SK-N-MC (cell line): ENCODE measurements at places on chromosomes 6 and 20.

- no peak for DNase-seq
Observed at GRCh38 chr6:31438222-31438621, 34.8 kb downstream of the MICA start.

DNA sequence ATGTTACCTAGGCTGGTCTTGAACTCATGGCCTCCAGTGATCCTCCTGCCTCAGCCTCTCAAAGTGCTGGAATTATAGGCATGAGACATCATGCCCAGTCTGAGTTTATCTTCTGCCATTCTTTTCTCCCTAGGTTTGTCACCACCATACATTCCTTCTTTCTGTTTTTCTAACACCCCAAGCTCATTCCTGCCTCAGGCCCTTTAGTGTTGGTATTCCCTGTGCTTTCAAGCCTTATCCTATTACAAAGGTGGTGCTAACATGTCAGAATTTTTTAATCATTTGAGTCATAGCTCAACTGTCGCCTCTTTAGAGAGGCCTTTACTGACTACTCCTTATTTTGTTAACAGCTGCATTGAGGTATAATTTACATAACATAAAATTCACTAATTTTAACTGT, 221.1 kb upstream of the PRSS16 start:
- no peak for DNase-seq

DNA sequence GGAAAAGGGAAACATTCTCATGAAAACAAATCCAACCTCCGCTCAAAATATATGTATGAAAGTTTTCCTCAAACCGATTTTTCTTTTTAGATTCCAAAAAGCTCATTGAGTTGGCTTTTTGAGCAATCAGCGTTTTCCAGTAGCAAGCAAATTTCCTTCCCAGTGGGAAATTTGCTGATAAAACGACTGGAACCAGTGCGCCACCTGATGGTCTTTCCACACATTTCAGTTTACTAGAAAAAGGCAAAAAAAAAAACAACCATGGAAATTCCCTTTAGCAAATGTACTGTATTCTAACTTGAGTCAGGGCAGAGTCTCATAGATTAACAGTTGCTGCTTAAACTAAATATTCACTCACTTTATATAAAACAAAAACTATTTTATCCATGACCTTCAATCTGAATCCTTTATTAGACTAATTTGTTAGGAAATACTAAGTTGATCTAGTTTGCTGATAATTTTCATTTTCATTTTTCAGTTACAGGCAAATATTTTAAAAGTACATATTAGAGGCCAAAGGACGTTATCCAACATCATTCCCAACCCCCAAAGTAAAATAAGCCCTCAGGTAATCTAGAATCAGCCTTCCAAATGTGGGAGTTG, 271.5 kb downstream of the FOXA2 start:
- DNase-seq: peak; percentile 35

GRCh38 chr6:117156741-117157140, 108.6 kb upstream of the VGLL2 start:
- no peak for DNase-seq

GRCh38 chr20:24331939-24332338, 137.5 kb upstream of the SYNDIG1 start:
- no peak for DNase-seq

DNA sequence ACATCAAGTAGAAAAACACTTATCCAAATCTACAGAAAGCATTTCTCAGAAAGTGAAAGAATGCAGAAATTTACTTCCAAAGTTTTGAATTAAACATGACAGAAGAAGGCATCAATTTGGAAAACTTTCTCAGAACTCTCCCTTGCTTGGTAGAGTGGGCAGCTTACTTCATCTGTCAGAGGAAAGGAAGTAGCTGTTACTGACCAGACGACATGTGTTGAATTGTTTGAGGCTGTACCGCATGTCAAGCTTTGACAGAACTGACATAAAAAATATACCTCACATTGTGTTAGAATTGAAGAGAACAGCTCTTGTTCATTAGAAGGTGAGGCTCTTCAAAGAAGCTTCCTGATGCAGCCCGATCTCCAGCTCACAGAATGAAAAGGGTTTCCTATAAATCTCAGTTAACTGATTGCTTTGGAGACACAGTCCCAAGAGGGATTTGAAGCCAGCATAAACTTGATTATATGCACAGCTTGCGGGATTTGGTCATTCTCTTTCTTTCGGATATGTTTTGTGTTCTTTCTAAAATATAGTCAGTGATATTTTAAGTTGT, 190.7 kb downstream of the PLCB1 start:
- no peak for DNase-seq

DNA sequence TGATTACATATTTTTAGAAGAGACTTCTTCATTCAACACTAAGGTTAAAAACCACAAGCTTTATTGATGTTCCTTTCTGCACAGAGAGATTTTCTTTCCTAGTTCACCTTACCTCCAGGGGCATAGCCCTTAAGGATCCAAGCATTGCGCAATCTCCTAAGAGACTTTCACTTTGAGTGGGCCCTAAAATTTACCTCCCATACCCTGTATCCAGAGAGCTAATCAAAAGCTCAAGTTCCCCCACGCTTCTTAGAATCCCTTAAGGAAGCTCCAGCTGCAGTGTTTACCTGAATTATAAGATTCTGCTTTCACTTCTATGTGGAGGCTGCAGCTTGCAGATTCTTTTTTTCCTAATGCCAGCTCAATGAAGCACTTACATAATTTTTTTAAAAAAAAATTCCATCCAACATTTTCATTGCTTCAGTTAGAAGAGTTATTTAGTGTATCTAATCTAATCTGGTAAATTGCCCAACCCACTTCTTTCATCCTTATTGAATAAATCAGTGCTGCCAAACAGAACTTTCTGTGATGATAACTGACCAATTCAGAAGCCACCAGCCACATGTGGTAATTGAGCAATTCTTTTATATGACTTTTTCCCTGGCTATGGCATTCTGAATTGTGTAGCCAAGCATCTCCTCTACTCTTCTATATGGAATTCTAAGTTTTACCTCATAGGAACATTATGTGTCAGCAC, 24.6 kb upstream of the SPTLC3 start:
- no peak for DNase-seq

DNA sequence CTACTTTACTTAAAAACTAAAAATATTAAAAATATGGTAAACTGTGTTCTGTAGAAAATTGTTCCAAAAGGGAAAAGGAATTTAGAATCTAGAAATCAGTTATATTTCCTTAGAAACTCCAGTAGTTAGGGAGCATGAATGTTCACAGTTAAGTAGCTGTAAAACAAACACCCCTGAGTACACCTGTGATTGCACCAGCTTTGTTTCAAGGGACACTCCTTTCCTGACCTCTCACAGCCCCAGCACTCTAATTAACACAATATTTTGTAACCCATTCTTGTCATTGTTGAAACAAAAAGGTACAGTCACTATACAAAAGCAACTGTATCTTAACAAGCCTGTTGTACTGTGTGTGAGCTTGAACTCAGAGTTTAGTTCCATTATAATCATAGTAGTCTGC, 72.3 kb downstream of the NCOA7 start:
- no peak for DNase-seq

DNA sequence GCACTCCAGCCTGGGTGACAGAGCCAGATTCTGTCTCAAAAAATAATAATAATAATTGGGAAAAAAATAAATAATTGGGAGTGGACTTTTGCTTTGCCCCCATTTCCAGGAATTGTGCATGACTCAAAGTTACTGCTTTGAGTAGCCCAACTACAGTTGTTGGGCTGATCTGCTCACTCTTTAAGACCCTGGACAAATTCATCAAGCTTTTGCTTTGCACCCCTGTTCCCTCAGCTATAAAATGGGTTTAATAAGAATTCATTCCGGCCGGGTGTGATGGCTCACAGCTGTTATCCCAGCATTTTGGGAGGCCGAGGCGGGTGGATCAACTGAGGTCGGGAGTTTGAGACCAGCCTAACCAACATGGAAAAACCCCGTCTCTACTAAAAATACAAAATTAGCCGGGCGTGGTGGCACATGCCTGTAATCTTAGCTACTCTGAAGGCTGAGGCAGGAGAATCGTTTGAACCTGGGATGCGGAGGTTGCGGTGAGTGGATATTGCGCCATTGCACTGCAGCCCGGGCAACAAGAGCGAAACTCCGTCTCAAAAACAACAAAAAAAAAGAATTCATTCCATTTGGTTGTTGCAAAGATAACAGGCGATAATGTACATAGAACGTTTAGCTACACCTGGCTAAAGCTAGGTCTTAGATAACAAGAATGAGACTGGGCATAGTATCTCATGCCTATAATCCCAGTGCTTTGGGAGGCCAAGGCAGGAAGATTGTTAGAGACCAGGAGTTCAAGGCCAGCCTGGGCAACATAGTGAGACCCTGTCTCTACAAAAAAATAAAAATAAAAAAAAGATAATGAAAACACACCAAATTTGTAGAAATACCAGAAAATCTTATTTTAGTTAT, 87.9 kb upstream of the ZNF217 start:
- DNase-seq: no peak

- DNase-seq: no peak
Observed at GRCh38 chr6:19327241-19327640, 509.9 kb upstream of the ID4 start.

- no peak for DNase-seq
Observed at GRCh38 chr20:19078448-19079373, 133.7 kb upstream of the SLC24A3 start.

DNA sequence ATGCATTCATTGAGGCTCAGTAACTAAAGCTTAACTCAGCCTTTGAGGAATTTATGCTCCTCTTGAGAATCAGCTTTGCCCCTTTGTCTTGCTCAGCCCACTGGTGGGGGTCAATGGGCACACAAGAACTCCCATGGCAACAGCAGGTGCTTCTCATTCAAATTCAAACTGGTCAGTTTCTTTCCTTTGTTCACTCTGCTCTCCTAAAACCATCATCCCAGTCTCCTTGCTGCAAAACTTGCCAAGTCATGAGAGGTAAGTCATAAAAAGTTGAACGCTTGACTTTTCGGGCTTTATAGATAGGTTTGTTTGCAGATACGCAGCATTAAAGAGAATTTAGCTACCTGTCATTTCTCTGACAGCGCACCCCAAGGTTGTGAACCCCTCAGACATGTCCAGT, 146.8 kb downstream of the TFAP2A start:
- no peak for DNase-seq

- DNase-seq: no peak
Observed at GRCh38 chr20:36260316-36260715, 24.0 kb downstream of the AAR2 start.

DNA sequence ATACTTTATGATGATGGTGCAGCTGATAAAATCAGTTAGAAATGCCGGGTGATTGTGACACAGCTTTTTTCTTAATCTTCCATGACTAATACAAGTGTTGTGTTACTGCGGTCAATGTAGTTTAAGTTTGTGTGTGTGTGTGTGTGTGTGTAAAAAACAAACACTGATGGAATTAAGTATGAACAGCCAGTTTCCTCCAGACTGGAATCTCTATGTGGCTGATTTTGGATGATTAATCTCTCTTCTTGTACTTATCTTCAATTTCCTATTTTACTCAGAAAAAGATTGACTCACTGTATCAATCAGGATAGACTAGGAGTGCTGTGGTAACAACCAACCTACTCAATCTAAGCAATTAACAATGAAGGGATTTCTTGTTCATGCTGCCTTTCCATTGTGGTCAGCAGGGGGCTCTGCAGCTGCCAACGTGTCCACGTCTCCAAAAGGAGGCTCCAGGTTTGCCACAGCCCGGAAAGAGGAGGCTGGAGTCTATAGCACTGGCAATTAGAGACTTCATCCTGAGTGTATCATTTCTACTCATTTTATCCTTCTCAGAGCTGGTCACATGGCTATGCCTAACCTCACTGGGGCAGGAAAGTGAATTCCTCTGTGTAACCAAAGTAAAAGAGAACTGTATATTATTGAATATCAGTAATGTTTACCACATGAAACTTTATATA, 107.7 kb downstream of the CD109 start:
- peak; percentile 34 for DNase-seq

- DNase-seq: no peak
Observed at GRCh38 chr20:33719277-33719988, 677 bp downstream of the PXMP4 start.

GRCh38 chr6:145749632-145750031, 14.3 kb upstream of the EPM2A start:
- no peak for DNase-seq

GRCh38 chr20:40778894-40779496, 90.0 kb upstream of the MAFB start:
- DNase-seq: no peak

DNA sequence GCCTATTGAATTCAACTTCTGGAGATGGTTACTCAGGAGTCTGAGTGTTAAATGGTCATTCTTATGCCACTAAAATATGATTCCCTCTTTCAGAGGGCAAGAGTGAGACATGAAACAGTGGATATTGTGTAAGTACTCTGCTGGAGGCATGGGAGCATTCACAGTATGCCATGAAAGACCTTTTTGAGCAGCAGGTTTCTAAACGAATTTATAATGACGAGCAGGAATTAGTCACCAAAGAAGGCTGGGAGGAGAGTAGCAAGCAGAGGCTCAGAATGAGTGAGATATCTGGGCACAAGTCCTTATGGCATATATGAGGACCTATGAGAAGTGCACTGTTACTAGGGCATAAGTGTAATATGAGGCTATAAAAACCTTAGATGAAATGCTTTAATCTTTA, 10.9 kb upstream of the MYB start:
- no peak for DNase-seq

DNA sequence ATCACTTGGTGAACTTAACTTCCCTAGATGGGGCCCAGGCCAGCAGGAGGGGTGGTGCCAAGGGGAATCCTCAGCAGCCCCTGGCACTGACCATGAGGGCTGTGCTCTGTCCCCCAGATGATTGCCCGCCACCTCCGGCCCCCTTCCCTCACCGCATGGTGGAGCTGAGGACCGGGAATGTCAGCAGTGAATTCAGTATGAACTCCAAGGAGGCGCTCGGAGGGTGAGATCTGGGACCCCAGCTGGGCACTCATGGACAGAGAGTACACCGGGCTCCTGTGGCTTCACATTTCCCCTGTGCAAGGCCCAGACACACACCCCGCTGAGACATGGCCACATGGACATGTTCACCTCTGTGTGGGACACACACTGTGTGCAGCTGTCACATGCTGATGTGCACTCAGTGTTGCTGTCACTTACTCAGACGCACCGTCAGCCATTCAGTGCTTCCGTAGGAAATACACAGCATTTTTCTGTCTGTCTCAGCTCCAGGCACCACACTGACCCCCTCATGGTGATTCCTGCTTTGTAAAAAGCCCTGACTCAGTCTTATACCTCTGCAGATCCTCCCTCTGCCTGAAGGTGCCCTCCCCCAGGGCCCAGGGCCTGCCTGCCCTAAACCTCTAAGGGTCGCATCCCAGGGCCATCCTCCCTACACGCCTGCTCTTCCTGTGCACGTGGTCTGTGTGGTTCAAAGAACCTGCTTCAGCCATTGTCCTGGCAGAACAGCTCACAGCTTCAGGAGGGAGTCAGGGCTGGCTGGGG, 4.4 kb downstream of the MYLK2 start:
- DNase-seq: no peak

- no peak for DNase-seq
Observed at GRCh38 chr6:87791029-87791428, 89.0 kb upstream of the AKIRIN2 start.
